Upper lobe of right lung (tissue), 1 donor: ENCODE measurements at places on chromosomes 4 and X. TPM values are rescaled to one million over a fixed set of nuclear protein-coding genes. Genes with fewer than 3 reads are reported as not detected.

Gene SORCS2
- 7.2 TPM for total RNA-seq

Gene ZNF141
- 19.9 TPM for total RNA-seq

GRCh38 chrX:96372313-96373046, 312.2 kb upstream of the DIAPH2 start:
- no peak for DNase-seq

- DNase-seq = no peak
These were observed 111.7 kb downstream of the GALNTL6 start for GRCh38 chr4:171924746-171925376.

GRCh38 chr4:168723020-168723419, 226.2 kb downstream of the PALLD start:
- DNase-seq = no peak

Gene RPS6KA3
- total RNA-seq = 70.5 TPM

Gene XK
- total RNA-seq = 1.6 TPM

DNA sequence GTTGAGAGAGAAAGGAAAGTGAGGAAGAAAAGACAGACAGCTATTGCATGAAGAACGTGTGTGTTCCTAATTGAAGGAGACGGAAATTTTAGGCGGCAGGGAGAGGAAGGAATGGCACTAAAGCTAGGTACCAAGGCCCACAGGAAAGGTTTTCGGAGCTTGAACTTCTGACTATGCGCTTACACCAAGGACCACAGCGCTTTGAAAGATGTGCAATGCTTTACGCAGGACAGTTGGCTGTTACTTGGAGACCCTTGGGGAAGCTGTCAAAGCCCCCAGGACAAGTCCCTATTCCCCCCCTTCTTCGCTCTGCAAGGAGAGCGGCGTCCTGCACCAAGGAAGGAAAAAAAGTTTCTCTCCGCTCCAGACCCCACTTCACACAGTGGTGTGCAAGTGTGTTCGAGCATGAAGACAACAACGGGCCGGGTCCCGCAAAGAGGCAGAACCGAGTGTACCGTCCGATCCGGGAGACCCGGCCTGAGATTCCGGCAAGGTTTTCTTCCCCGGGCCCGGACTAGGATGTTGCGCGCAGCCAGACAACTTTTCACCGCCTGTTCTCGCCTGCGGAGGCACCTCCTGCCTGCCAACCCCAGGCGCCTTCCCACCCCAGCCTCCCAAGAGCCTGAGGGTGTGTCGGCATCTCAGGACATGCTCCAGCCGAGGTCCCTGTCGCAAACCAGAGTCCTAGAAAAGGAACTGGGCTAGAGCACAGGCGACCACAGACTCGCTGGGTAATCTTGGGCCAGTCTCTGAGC, 896 bp downstream of the KDR start:
- DNase-seq = peak; percentile 56

DNA sequence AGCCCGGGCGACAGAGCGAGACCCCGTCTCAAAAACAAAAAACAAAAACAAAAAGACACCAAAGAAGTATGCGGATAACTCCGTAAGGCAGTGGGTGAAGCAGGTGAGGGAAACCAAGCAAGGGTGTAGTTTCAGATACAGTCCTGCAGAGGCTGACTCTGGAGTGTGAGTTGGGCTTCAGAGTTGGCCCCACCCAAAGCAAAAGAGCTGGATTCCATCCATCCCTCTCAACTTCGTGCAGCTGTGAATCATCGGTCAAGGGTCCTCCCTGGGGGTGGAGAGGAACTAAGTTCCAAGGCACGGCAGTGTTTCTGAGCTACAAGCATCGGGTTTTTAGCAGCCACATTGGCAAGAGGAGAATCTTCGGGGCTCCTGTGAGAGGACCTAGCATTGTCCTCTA, 43.9 kb upstream of the FAM9A start:
- DNase-seq = no peak

Gene ZIC3
- total RNA-seq = not detected

Gene TMPRSS11B
- not detected for total RNA-seq
